ENCODE measurements at places on chromosomes 5 and 9. TPM values are rescaled to one million over a fixed set of nuclear protein-coding genes. Genes with fewer than 3 reads are reported as not detected.

The SMU1 gene
- 28.8 TPM for total RNA-seq

The ORM2 gene
- not detected for total RNA-seq

The CCDC180 gene
- 0.83 TPM for total RNA-seq

The PTGS1 gene
- 0.54 TPM for total RNA-seq

The ARHGEF28 gene
- total RNA-seq = 0.03 TPM

The AGXT2 gene
- not detected for total RNA-seq

DNA sequence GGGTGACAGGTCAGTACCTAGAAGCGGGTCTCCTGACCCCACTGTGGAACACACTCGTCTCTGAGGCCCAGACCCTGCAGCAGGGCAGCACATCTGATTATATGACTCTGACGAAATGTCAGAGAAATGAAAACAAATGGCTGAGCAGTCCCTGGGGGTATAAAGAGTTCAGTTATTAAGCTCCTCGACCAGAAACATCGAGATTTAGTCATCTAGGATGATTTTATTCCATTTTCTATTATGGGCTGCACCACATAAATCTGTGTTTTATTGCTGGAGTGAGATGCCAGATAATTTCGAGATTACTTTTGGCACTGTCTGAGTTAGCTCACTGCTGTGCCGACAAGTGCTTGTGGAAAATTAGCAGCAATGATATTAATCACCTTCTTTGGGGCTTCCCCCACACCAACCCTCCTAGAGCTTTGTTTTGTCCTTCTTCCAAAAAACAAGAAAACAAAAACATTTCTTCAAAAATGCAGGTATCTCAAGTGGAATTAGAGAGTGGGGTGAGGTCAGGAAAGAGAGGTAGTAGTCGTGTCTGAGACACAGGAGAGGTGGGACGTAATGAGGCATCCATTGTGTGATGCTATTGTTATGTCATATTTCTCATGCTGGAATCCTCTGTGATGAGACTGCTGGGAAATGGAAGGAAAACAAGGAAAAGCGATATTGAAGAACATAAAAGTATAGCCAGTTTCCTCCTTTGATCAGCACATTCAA, 495.5 kb downstream of the DMAC1 start:
- no peaks in the 10 kb centered on the region for H3K36me3 ChIP-seq
- peaks cover 8% of the 10 kb centered on the region for H3K27me3 ChIP-seq
- H3K4me1 ChIP-seq = no peaks in the 10 kb centered on the region

GRCh38 chr9:37566716-37567115, 9.5 kb downstream of the FBXO10 start:
- no peak overlapping the region for H3K27ac ChIP-seq
- H3K36me3 ChIP-seq = peaks cover 6% of the 10 kb centered on the region
- no peaks in the 10 kb centered on the region for H3K4me1 ChIP-seq
- no peak overlapping the region for H3K4me3 ChIP-seq
- no peak for DNase-seq

- peaks cover 7% of the 10 kb centered on the region for H3K4me1 ChIP-seq
- H3K27me3 ChIP-seq = peaks cover 32% of the 10 kb centered on the region
- no peak overlapping the region for H3K4me3 ChIP-seq
- no peak overlapping the region for H3K27ac ChIP-seq
- DNase-seq = no peak
- H3K36me3 ChIP-seq = no peaks in the 10 kb centered on the region
Observed at GRCh38 chr5:168291964-168292785, 730 bp downstream of the WWC1 start.

DNA sequence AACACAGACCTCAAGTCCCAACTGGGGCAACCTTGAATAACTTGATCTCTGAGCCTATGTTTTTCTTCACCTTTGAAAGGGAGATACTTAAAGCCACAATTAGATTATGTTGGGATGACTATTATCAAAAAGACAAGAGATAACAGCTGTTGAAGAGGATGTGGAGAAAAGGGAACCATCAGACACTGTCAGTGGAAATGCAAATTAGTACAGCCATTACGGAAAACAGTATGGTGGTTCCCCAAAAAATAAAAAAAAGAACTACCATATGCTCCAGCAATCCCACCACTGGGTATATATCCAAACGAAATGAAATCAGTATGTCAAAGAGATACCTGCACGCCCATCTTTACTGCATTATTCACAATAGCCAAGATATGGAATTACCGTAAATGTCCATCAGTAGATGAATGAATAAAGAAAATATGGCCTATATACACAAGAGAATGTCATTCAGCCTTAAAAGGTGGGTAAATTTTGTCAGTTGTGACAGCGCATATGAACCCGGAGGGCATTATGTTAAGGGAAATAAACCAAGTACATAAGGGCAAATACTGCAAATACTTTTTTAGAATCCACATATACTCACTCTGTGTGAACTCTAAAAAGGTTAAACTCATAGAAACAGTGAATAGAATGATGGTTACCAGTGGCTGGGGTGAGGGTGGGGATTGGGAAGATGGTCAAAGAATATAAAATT, 12.7 kb downstream of the FAT2 start:
- H3K36me3 ChIP-seq = no peaks in the 10 kb centered on the region
- no peak for DNase-seq
- H3K27me3 ChIP-seq = peaks cover 5% of the 10 kb centered on the region
- H3K4me3 ChIP-seq = no peak overlapping the region

GRCh38 chr9:98344581-98344980, 89.1 kb upstream of the TBC1D2 start:
- no peak for DNase-seq
- H3K4me1 ChIP-seq = no peaks in the 10 kb centered on the region
- peaks cover 40% of the 10 kb centered on the region for H3K27me3 ChIP-seq
- H3K4me3 ChIP-seq = no peak overlapping the region
- H3K27ac ChIP-seq = no peak overlapping the region

GRCh38 chr5:24643880-24644279, 898 bp downstream of the CDH10 start:
- H3K4me3 ChIP-seq = no peak overlapping the region
- DNase-seq = no peak
- H3K27ac ChIP-seq = no peak overlapping the region
- H3K36me3 ChIP-seq = no peaks in the 10 kb centered on the region
- H3K4me1 ChIP-seq = no peaks in the 10 kb centered on the region

DNA sequence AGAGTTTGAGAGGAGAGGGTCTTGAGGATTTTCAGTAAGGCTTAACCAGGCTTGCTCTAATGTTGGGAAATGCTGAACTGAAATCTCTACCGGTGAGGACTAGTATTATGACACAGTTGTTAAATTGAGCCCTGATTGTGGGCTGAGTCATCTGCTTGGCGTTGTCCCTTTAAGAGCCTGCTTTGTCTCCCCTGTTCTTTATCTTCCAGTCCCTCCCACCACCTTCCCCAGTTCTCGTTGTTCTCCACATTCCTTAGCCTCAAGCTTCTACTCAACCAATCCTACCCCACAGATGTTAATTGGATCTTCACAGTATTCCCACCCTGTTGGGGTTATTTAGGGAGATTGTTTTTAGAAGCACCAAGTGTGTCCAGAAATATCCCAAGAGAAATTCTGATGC, 57.6 kb downstream of the ANKRD55 start:
- H3K27me3 ChIP-seq = peaks cover 2% of the 10 kb centered on the region
- H3K4me3 ChIP-seq = no peak overlapping the region
- no peak overlapping the region for H3K27ac ChIP-seq
- H3K36me3 ChIP-seq = peaks cover 3% of the 10 kb centered on the region
- no peak for DNase-seq

DNA sequence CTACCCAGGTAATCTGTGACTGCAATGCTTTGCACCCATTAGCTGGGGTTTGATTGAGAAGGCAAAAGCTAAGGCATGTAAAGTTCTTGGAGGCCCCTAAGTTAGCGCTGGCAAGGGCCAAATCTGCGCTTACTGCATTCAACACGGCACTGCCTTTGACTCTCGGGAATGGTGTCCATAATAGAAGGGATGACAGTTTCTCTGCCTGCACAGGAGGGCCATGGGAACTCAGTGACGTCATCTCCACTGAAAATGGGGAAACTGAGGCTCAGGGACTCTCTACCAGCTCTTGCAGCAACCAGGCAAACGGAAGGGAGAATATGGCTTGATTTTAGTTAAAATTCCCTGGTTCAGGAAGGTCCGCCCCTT, 487 bp downstream of the SPATA24 start:
- peaks cover 47% of the 10 kb centered on the region for H3K4me1 ChIP-seq
- H3K36me3 ChIP-seq = peaks cover 3% of the 10 kb centered on the region
- peak overlapping the region; percentile 100 for H3K27ac ChIP-seq
- DNase-seq = no peak
- H3K4me3 ChIP-seq = peak overlapping the region; percentile 91

DNA sequence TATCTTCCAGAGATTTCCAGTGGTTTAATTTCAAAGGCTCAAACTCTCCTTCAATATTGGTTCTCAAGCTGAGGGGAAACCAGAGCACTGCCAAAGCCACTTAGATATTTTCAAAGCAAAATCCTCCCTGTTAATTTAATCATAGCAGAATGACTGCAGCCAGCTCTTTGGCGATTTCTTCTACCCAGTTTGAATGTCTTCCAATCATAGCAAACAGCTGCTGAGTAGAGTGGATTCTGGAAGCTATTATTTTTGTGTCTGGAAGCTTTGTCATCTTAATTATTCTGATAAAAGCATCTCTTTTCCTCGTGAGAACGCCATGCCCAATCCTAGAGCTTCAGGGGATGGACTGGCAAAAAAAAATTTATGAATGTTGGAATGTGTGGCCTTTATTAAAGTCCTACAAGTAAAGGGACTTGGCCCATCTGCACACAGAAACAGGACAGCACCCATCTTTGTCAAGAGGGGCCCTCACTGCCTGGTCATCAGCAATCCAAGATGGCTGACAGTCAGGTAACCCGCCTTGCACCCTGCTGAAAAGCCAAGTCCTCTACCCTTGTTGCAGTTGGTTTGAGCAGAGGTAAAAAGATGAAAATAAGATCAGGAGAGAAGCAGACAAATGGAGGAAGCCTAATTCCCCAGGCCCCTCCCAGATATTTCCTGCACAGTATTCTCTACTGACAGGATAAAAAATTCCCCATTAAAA, 125.1 kb downstream of the SUSD1 start:
- no peak overlapping the region for H3K27ac ChIP-seq
- H3K4me3 ChIP-seq = no peak overlapping the region
- no peak for DNase-seq
- H3K36me3 ChIP-seq = peaks cover 37% of the 10 kb centered on the region
- no peaks in the 10 kb centered on the region for H3K27me3 ChIP-seq

- no peaks in the 10 kb centered on the region for H3K36me3 ChIP-seq
- no peak overlapping the region for H3K27ac ChIP-seq
- no peaks in the 10 kb centered on the region for H3K4me1 ChIP-seq
- H3K27me3 ChIP-seq = no peaks in the 10 kb centered on the region
Observed at GRCh38 chr9:12717907-12718306, 24.7 kb downstream of the TYRP1 start.
